Prostate gland (tissue), 2 donors: ENCODE measurements at places on chromosomes 1 and 21. TPM values are rescaled to one million over a fixed set of nuclear protein-coding genes. Genes with fewer than 3 reads are reported as not detected.

The LIPI gene
- not detected for total RNA-seq

The TARDBP gene
- total RNA-seq = 151 TPM

The RNF207 gene
- total RNA-seq = 45.7 TPM

The GJA9 gene
- 0.09 TPM for total RNA-seq

The PYHIN1 gene
- total RNA-seq = 0.18 TPM

- no peaks in the 10 kb centered on the region for H3K27me3 ChIP-seq
- no peak overlapping the region for H3K4me3 ChIP-seq
- H3K27ac ChIP-seq = no peak overlapping the region
- H3K36me3 ChIP-seq = no peaks in the 10 kb centered on the region
- no peak for DNase-seq
Observed at GRCh38 chr21:40797410-40797809, 49.5 kb downstream of the DSCAM start.

GRCh38 chr1:94538243-94538827 lies 3.2 kb downstream of the F3 start:
- H3K27me3 ChIP-seq = no peaks in the 10 kb centered on the region
- H3K27ac ChIP-seq = peak overlapping the region; percentile 94
- DNase-seq = no peak
- H3K4me1 ChIP-seq = peaks cover 5% of the 10 kb centered on the region
- H3K4me3 ChIP-seq = peak overlapping the region; percentile 90
- H3K36me3 ChIP-seq = no peaks in the 10 kb centered on the region

- H3K36me3 ChIP-seq = no peaks in the 10 kb centered on the region
- no peak overlapping the region for H3K4me3 ChIP-seq
- DNase-seq = no peak
- H3K27me3 ChIP-seq = no peaks in the 10 kb centered on the region
Observed at GRCh38 chr1:26522073-26522472, 7.5 kb upstream of the RPS6KA1 start.

GRCh38 chr1:185426848-185427247 lies 109.8 kb upstream of the IVNS1ABP start:
- no peaks in the 10 kb centered on the region for H3K4me1 ChIP-seq
- no peak for DNase-seq
- no peak overlapping the region for H3K27ac ChIP-seq
- no peaks in the 10 kb centered on the region for H3K27me3 ChIP-seq
- no peaks in the 10 kb centered on the region for H3K36me3 ChIP-seq

DNA sequence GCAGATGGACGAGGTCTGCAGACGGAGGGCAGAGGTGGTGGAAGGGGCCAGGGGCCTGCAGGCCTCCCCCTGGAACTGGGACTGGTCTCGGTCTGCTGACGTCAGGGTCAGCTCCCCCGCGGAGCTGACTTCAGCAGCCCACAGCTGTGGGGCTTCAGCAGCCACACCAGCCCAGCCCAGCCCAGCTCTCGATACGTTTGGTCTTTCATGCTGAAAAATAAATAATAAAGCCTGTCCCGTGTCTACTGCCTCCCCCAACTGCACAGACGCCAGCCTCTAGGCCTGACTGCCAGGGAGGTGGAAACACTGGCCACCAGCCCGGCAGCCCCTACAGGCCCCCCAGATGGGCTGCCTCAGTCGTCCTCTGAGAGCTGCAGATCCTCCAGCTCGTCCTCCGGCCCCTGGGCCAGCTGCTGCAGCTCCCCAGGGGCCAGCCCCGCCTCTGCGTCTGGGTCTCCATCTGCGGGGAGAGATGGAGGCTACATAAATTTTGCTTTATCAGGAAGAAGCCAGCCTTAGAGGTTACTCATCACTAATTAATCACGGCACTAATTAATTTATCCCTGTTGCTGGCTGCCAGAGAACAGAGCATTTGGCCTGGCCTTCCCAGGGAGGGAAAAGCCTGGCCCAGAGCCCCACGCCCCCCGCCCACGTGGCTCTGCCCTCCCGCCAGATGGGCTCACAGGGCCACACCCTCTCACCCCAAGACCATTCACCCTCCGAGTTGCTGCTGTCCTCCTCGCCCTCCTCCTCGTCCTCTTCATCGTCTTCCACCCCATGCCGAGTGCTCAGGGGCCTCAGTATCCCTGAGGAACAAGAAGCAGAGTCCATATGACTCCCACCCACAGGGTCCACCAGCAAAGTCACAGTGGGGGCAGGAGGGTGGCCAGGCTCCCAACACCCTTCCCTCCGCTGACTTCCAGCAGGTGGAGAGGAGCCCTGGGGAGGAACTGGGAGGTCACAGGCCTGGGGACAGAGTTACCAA lies 14.4 kb downstream of the NOC2L start:
- DNase-seq = no peak
- H3K4me3 ChIP-seq = no peak overlapping the region
- H3K4me1 ChIP-seq = peaks cover 18% of the 10 kb centered on the region
- H3K27ac ChIP-seq = peak overlapping the region; percentile 17
- no peaks in the 10 kb centered on the region for H3K27me3 ChIP-seq
- H3K36me3 ChIP-seq = peaks cover 9% of the 10 kb centered on the region

DNA sequence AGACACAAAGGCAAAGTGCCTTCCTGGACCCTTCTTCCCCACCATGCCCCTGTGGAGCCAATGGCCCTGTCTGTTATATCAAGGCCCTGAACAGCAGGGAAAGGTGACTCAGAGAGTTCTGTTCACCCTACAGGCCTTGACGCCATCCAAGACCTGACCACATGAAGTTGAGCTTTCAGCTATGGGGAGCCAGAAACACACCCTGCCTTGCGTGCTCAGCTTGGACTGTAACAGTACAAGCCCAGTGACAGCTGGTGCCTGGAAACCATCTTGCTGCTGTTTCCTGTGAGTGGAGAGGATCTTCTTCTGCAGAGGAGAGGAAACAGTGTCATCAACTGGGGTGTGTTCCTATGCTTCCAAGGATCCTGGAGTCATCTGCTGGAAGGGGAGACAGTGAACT lies 165.0 kb upstream of the IRF2BP2 start:
- H3K27me3 ChIP-seq = no peaks in the 10 kb centered on the region
- no peak for DNase-seq
- H3K4me1 ChIP-seq = no peaks in the 10 kb centered on the region

DNA sequence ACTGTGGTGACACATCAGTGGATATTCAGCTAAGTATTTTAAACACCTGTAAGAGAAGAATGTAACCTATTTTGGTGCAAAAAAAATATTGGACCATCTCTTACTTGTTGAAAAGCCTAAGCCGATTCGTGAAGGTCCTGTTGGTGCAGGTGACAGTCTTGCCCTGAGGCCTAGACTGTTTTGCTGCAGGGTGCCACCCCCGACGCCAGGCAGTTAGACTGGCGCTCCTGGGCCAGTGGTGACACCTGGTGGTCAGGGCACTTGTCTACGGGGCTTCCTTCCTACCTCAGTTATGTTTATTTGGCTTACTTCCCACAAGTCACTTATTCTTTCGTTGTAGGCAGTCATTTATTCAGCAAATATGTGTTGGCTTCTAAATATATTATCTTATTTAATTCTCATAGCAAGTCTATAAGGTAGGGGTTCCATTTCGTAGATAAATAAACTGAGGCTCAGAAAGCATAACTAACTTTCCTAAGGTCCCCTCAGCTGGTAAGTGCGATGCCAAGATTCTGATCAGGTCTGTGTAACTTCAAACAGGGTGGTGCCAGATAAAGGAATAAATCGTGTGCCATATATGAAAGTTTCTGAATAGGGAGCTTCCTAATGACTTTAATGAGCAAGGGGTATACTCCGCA lies 1.9 kb downstream of the EEIG2 start:
- H3K4me3 ChIP-seq = no peak overlapping the region
- no peaks in the 10 kb centered on the region for H3K27me3 ChIP-seq
- H3K36me3 ChIP-seq = no peaks in the 10 kb centered on the region
- peak; percentile 65 for DNase-seq

DNA sequence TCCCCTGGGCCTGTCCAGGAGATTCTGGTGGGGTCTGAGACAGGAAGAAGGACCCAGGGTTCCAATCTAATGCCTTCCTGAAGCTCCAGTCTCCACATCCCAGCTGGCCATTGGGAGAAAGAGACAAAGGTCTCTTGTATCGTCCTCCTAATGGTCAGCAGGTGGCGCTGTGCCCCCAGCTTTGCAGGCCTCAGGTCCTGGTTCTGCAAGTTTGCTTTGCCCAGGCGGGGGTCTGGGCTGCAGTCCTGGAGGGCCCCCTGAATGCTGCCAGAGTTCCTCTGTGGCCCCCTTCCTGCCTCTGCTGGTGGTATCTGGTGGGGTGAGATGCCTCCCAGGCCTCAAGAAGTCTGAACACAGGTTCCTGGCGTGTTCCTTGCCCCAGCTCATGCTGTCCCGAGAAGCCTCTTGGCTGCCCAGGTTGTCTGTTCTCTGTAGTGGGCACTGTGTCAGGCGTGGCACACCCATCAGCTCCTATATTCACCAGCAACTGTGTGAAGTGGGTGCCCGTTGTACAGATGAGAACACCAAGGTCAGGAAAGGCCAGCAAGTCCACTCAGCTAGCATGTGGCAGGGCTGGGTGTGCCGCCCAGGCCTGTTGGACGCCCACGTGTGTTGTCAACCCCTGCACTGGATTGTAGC lies 33.8 kb upstream of the CSF3R start:
- H3K27ac ChIP-seq = no peak overlapping the region
- no peak for DNase-seq
- no peaks in the 10 kb centered on the region for H3K27me3 ChIP-seq
- H3K36me3 ChIP-seq = no peaks in the 10 kb centered on the region
- H3K4me3 ChIP-seq = no peak overlapping the region

DNA sequence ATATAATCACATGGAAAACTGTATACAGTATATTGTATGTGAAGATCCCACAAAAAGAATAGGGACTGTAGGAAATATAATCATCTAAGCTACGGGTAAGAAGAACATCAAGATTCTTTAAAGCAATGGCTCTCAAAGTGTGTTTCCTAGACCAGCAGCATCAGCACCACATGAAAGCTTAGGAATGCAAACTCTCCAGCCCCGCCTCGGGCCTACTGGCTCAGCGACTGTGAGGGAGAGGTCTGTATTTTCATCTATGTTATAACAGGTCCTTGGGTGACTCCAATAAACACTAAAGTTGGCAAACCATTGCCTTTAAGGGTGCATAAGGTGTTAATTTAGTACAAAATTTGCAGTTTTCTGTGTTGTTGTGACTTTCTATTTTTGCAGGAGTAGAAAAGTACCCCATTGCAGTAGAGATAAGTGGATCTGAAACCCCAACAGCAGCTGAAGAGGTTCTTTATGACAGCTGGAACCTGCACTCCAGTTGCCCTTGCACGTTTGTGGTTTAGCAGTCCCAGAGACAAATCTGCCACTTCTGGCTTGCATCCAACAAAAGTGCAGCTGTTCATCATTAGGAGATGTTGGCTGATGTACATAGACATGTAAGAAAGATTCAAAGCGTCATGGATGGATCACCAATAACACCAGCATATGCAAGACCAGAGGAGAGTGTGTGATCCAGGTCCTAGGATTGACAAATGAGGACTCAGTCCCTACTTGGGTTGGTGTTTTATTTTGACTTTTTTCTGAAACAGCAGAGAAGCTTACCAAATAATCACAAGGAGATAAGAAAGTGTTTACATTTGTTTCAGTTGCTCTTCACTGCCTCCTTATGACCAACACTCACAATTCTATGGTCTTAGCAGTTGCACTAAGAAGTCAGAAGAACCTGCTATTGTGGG lies 15.9 kb upstream of the IFNAR1 start:
- no peaks in the 10 kb centered on the region for H3K4me1 ChIP-seq
- no peak overlapping the region for H3K4me3 ChIP-seq
- peak; percentile 2 for DNase-seq
- no peak overlapping the region for H3K27ac ChIP-seq
- no peaks in the 10 kb centered on the region for H3K36me3 ChIP-seq
- no peaks in the 10 kb centered on the region for H3K27me3 ChIP-seq

- H3K36me3 ChIP-seq = no peaks in the 10 kb centered on the region
- peak; percentile 62 for DNase-seq
- peak overlapping the region; percentile 70 for H3K27ac ChIP-seq
- H3K4me3 ChIP-seq = no peak overlapping the region
- H3K27me3 ChIP-seq = no peaks in the 10 kb centered on the region
Observed at GRCh38 chr1:19361611-19362147, 49.6 kb downstream of the SLC66A1 start.

DNA sequence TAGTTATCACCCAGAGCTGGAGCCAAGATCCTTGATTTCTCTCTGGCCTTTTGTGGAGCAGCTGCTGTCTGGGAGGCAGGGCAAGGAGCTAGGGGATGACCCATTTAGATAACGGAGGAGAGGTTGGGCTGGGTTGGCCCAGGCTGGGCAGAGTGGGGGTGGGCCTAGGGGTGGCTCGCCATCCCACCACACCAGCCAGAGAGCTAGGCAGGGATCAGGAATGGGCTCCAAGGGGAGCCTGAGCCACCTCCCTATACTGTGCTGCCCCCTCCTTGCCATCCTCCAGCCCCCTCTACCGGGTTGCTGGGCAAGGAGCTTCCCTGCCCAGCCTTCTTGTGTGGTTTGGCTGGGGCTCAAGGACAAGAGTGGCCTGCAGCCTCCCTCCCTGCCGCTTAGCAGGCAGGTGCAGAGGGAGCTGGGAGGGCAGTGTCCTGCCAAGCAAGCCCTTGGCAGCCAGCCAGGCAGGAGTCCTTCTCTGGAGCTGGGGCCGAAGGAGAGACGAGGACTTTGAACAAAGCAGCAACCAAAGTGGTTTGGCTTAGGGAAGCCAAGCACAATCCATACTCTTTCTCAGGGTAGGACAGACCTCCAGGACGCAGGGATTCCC lies 4.1 kb downstream of the NUAK2 start:
- no peaks in the 10 kb centered on the region for H3K36me3 ChIP-seq
- no peak overlapping the region for H3K4me3 ChIP-seq
- peak; percentile 88 for DNase-seq
- no peaks in the 10 kb centered on the region for H3K27me3 ChIP-seq
- peaks cover 38% of the 10 kb centered on the region for H3K4me1 ChIP-seq

DNA sequence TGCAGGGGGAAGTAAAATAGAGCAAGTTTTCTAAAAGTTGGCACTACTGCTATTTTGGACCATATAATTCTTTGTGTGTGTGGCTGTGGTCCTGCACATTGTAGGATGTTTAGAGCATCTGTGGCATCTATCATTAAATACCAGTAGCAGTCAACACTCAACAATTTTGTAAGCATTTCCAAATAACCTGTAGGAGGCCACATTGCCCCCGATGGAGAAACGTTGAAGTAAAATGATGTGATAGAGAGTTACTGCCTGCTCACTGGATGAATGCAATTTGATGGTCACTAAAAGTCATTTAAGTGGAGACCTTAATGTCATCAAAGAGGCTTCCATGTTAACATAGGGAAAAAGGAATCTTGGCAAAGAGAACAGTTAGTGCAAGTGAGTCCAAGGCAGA lies 560.8 kb downstream of the NEGR1 start:
- no peak overlapping the region for H3K4me3 ChIP-seq
- H3K27me3 ChIP-seq = no peaks in the 10 kb centered on the region
- H3K36me3 ChIP-seq = no peaks in the 10 kb centered on the region
- H3K27ac ChIP-seq = no peak overlapping the region
- no peak for DNase-seq

DNA sequence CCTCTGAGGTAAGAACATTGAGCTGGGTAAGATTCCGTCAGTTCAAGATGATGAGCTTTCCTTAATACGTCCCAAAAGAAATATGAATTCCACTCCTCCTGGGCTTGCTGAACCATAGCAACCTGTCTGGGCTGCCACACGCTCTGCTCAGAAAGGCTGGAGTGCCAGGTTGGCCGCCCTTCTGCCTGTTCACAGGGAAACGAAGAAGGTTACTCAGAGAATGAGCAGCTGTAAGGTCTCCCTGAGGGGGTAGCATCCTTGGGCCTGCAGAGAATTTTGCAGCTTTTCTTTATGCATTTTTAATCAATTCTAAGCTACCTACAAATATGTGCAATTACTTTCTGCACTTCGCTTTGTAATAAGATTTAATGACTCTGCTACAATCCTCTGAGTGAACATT lies 130.7 kb upstream of the BACE2 start:
- no peaks in the 10 kb centered on the region for H3K4me1 ChIP-seq
- H3K4me3 ChIP-seq = no peak overlapping the region
- no peak for DNase-seq
- H3K36me3 ChIP-seq = no peaks in the 10 kb centered on the region
